ENCODE measurements at places on chromosomes 4 and X. TPM values are rescaled to one million over a fixed set of nuclear protein-coding genes. Genes with fewer than 3 reads are reported as not detected.

Gene EDA2R
- polyA plus RNA-seq, result not detected

DNA sequence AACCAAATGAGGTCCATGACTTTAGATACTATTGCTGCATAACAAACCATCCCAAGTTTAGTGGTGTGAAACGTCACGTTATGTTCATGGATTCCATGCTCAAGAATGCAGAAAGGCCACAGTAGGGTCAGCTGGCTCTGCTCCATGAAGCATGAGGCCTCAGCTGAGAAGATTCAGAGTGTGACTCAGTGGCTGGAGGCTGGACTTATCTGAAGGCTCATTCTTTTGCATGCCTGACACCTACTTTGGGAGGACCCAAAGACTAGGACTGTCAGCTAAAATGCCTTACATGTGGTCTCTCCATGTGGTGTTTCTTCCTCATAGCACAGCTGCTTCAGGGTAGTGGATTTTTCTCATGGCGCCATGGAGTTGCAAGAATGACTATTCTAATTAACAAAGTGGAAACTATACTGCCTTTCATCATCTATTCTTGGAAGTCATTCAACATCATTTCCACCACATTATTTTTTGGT is 11.5 kb upstream of the CCDC149 start:
- no peaks in the 10 kb centered on the region for H3K36me3 ChIP-seq
- DNase-seq, result no peak
- H3K4me1 ChIP-seq, result no peaks in the 10 kb centered on the region
- no peak overlapping the region for H3K4me3 ChIP-seq
- no peak overlapping the region for H3K27ac ChIP-seq

- H3K36me3 ChIP-seq, result no peaks in the 10 kb centered on the region
- no peak for DNase-seq
- no peak overlapping the region for H3K4me3 ChIP-seq
- H3K27ac ChIP-seq, result no peak overlapping the region
These were observed 30.7 kb downstream of the EREG start for GRCh38 chr4:74395633-74396032.

- peaks cover 7% of the 10 kb centered on the region for H3K36me3 ChIP-seq
- H3K27ac ChIP-seq, result peak overlapping the region; percentile 91
- no peak for DNase-seq
These were observed 620 bp downstream of the ITM2A start for GRCh38 chrX:79366556-79366872.

- DNase-seq, result no peak
- H3K36me3 ChIP-seq, result no peaks in the 10 kb centered on the region
- H3K27me3 ChIP-seq, result no peaks in the 10 kb centered on the region
- no peak overlapping the region for H3K4me3 ChIP-seq
- H3K27ac ChIP-seq, result no peak overlapping the region
These were observed 203.0 kb downstream of the CENPC start for GRCh38 chr4:67342291-67342690.

Gene NUDT10
- polyA plus RNA-seq, result not detected

DNA sequence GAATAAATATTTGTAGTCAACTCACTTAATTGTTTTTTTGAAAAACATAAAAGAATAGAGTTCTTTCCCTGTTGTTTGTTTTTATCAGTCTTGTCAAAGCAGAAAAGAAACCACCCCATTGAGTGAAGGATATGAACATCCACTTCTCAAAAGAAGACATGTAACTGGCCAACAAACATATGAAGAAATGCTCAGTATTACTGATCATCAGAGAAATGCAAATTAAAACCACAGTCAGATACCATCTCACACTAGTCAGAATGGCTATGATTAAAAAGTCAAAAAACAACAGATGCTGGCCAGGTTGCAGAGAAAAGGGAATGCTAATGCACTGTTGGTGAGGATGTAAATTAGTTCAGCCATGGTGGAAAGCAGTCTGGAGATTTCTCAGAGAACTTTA is 326.1 kb upstream of the EMCN start:
- H3K4me3 ChIP-seq, result no peak overlapping the region
- peaks cover under 1% of the 10 kb centered on the region for H3K36me3 ChIP-seq
- H3K27ac ChIP-seq, result no peak overlapping the region
- no peaks in the 10 kb centered on the region for H3K4me1 ChIP-seq
- no peak for DNase-seq

Gene TREX2
- not detected for polyA plus RNA-seq

Gene YY2
- polyA plus RNA-seq, result 0.48 TPM

DNA sequence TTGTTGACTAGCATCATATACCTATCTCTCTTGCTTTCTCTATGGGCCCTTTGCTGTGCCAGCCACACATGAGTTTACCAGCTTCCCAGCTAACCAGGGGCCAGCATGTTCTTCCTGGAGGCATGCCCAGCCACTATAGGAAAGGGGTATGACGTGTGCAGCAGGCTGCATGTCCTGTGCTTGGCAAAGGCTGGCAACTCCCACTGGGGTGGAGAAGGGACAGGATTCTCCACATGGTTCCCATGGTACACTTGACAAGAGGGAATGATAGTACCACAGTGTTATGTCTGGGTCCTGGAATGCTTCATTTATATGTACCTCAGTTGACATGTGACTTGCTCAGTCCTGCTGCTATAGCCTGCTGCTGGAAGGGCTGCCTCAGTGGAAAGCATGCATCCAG is 78.8 kb downstream of the TMEM164 start:
- no peak overlapping the region for H3K27ac ChIP-seq
- peaks cover under 1% of the 10 kb centered on the region for H3K27me3 ChIP-seq

Gene ENOPH1
- 48.5 TPM for polyA plus RNA-seq

DNA sequence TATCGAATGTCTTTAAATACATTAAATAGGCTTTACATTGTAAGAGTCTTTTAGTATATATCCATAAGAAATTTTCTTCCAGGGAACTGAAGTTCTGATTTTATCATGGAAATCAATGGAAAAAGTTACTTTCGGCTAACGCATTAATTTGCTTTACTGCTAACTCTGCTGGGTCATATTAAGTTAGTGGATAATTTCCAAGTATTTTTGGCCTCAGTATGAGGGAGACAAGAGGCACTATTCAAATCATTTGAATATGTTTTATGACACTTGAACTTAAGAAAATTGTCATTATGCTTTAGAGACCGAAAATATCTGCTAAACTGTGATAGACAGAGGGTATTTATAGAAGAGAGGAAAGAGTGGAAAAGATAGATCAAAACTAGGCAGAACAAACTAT is 237.5 kb downstream of the PCDH7 start:
- no peaks in the 10 kb centered on the region for H3K4me1 ChIP-seq
- DNase-seq, result no peak
- H3K4me3 ChIP-seq, result no peak overlapping the region
- no peak overlapping the region for H3K27ac ChIP-seq

Data from immature natural killer cell (primary cell).